ENCODE measurements at places on chromosomes 7 and 10.
A peak's percentile ranks its signal among the peaks of the same experiment; 100 is the strongest.

GRCh38 chr10:3460420-3461128, 288.0 kb upstream of the PITRM1 start:
- DNase-seq = no peak

DNA sequence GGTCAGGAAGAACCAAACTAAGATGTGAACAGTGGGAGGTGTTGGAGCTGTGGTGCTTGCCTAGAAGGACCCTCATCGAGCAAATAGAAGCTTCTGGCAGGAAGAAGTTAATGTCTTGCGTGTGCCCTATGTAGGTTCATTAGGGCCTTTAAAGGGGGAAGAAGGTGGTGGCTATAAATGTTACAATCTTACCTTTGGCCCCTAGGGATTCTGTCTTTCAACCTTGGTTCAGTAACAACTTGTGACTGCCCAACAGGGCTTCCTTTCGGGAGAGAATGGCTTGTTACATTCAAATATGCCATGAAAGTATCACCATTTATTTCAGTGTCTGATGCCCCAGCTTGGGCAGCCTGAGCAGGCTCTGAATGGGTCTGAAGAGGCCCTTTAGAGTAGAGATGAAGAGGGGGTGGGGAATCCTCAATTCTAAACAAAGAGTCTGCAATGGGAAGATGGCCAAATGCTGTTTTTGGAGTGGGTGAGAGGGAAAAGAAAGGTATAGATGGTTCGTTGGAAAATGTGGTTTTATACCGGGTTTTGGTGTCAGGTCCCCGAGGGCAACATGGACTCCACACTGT, 108.0 kb downstream of the TCF7L2 start:
- DNase-seq = no peak

DNA sequence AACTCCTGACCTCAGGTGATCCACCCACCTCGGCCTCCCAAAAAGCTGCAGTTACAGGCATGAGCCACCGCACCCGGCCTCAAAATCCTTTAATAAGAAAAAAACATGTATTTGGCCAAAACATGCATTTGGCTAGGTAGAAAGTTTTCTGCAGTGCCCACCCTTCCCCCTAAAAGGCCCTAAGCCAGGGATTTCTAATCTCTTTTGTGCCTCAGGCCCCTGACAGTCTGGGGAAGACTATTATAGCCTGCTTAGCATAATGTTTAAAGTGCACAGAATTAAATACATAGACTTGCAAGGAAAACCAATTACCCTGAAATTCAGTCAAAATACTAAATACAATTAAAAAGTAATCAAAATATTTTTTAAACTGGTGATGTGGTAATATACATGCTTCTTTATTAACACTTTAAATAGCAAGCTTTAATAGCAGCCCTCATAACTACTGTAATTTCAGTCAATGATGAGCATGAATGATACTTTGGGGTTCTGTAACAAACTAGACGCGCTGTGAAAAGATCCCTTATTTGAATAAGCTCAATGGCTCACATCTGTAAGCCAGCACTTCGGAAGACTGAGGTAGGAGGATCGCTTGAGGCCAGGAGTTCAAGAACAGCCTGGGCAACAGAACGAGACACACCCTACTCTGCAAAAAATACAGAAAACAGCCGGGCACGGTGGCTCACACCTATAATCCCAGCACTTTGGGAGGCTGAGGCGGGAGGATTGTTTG, 29.9 kb downstream of the SPDYE6 start:
- DNase-seq = no peak

- no peak for DNase-seq
Observed at GRCh38 chr10:62769574-62770242, 34.8 kb upstream of the ADO start.

- DNase-seq = no peak
Observed at GRCh38 chr7:98761225-98761624, 108.6 kb downstream of the TMEM130 start.

DNA sequence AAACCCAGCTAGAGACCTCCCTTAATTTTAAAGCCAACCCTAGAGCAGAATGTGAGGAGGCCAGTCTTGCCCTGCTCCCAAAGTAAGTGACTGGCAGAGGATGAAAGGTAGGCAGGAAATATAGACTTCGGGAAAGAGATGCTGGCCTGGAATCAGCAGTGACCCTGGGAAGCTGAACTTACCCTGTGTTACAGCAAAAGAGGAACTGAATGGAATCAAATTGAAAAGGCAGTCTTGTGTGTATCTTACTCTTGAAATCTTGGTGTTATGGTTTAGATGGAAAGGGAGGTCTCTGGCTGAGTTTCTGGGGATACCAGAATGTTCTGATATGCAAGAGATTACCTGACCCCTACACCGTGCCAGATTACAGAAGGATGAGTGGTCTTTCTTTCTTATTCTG, 7.9 kb upstream of the CFAP43 start:
- no peak for DNase-seq

DNA sequence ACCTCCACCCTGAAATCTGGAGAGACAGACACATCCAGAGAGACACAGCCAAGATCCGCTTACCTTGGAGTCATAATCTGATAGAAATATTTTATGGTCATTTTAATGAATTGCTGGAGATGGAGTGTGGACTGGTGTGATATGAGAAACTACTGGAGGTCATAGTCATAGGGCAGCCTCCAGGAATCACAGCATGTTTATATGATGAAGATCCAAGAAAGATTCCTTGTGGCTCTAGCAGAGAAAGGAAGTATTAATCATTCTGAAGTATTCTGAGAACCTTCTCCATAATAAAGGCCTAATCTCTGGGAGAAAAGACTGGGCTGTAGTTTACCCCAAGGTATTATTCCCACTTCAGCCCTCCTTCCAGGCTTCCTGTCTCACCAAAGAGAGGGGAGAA, 38.0 kb downstream of the POLR1F start:
- no peak for DNase-seq

- DNase-seq = no peak
Observed at GRCh38 chr10:42475168-42476098, 162.9 kb downstream of the ZNF33B start.

- peak; percentile 40 for DNase-seq
Observed at GRCh38 chr7:151351027-151351426, 9.4 kb downstream of the NUB1 start.

DNA sequence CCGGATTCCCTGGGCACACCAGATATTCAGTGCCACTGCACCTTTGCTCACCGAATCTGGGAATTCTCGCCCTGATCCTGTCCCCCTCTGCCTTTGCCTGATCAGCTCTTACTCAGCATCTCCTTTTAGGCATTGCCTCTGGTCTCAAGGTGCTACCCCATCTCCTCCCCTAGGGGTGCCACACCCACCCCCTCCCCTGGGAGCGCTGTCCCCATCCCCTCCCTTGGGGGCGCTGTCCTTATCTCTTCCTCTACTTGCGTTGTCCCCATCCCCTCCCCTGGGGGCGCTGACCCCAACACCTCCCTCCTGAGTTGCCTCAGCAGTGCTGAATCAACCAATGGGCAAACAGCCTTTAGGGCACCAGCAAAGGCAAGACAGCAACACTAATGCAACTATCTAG, 686.9 kb upstream of the FOXK1 start:
- DNase-seq = no peak

GRCh38 chr7:88888684-88889083, 93.1 kb upstream of the TEX47 start:
- DNase-seq = no peak

GRCh38 chr7:84091318-84091717, 103.3 kb downstream of the SEMA3A start:
- DNase-seq = no peak

DNA sequence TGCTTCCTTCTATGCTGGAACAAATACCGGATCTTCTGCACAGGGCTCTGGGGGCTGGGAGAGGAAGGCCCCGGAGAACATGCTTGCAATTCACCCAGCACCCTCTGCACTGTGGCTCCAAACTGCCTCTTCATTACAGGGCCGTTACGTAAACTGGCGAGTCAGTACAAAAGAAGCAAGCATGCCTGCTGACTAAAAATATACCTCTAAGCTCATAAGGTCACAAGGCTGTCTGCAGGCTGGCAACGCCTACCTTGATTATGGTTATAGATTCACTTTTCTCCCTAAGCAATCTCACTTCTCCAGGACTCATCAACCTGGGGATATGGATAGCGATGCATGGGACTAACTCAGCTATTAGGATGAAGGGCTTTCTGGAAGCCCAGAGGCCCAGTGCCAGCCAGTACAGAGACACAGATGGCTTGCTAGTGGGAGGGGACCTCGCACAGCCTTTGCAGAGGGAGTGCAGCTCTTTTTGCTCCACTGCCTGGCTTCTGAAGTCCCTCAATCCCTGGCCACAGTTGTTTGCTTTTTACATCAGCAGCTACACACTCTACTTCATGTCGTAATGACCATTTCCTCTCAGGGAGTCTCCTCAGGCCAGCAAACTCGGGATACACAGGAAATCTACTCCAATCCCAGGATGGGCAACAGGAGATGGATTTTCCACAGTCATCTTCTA, 96.1 kb downstream of the SH3PXD2A start:
- DNase-seq = no peak
